ENCODE measurements at places on chromosomes 16 and 17.

DNA sequence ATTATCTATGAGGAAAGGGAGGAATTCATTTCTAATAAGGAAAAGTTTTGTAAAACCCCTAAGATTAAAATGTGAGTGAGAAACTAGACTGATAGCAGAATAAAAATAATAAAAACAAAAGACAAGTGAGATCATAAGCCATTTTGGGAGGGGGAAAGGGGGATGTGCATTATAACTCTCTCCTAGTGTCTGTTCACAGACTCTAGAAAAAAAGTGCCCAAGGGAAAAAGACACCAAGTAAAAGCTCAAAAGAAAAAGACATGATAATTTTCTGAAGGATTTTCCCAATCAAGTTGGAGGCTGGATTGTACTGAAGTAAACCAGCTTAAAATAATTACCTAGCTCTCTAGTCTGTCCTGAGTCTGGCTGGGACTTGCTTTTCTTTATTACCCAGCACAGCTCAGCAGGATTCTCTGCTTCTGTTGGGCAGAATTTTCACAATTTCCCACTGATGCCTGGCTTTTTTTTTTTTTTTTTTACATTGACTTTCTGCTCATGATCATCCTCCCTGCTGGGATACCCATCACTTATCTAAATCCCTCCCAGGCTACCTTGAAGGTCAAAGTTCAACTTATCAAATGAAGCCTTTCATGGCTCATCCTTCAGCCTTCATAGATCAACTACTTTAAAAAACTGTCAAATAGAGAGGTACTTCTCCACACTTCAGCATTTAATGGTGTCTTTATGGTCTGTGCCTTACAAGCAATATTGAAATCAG, 124.2 kb upstream of the KCNJ16 start:
- DNase-seq: no peak

GRCh38 chr17:67059372-67059771, 15.0 kb downstream of the CACNG1 start:
- DNase-seq: no peak

- no peak for DNase-seq
Observed at GRCh38 chr17:32259586-32259985, 6.0 kb upstream of the RHBDL3 start.

GRCh38 chr17:1126801-1127550, 52.8 kb downstream of the ABR start:
- no peak for DNase-seq

GRCh38 chr17:5975661-5976060, 94.5 kb upstream of the WSCD1 start:
- no peak for DNase-seq

DNA sequence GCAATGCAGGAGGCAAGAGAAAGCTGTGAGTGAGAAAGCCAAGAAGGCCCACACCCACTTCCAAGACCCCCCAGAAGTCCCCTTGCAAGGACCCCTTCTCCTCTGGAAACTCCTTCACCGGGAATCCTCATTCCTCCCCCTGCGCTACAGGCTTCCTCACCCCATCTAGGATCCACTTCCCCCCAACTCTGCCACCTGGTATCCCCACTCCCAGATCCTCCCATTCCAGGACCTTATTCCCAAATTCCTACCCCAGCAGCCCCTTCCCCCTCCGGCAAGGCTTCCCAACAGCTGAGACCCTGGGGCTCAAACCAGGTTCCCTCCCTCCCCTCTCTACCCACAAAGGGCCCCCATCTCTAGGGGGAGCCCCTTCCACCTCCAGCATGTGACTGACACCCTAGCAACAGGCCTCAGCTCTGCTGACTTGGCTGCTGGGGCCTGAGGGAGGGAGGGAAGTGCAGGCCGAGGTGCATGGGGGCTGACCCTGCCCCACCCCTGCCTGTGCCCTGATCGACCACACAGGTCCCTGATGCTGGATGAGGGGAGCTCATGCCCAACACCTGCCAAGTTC, 2.1 kb downstream of the HSF4 start:
- DNase-seq: no peak

DNA sequence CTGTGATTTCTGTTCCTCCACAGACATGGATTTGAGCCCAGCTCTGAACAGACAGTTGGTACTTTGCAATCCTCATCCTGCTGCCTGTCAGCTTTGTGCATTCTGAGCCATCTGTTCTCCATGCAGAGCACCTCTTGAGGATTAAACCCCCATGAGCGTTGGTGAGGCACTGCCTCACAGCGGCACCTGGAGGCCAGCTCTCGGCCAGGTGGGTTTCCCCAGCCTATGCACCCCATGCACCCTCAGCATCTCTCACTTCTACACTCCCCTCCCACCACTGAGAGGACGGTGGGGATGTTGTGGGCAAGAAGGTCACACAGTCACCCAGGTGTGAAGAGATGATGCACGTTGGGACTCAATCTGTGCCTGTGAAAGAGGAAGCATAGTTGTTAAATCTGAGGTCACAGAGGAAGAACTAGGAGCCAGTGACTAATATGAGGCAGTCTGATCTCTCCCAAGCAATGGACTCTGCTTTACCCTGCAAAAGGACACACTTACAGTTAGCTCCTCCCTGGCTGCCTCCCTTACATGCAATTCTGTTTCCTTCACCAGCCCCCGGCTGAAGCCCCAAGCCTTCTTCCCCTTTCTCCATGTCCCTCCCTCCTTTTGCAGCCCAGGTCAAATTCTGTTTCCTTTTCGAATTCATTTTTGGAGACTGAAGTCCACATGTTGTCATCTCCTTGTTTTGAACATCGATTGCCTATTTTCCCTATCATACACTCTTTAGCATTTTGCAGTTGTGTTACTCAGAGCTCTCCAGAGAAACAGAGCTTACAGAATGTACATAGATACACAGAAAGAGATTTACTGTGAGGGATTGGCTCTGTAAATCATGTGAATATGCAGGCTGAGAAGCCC, 58.5 kb downstream of the HS3ST3B1 start:
- DNase-seq: peak; percentile 65

DNA sequence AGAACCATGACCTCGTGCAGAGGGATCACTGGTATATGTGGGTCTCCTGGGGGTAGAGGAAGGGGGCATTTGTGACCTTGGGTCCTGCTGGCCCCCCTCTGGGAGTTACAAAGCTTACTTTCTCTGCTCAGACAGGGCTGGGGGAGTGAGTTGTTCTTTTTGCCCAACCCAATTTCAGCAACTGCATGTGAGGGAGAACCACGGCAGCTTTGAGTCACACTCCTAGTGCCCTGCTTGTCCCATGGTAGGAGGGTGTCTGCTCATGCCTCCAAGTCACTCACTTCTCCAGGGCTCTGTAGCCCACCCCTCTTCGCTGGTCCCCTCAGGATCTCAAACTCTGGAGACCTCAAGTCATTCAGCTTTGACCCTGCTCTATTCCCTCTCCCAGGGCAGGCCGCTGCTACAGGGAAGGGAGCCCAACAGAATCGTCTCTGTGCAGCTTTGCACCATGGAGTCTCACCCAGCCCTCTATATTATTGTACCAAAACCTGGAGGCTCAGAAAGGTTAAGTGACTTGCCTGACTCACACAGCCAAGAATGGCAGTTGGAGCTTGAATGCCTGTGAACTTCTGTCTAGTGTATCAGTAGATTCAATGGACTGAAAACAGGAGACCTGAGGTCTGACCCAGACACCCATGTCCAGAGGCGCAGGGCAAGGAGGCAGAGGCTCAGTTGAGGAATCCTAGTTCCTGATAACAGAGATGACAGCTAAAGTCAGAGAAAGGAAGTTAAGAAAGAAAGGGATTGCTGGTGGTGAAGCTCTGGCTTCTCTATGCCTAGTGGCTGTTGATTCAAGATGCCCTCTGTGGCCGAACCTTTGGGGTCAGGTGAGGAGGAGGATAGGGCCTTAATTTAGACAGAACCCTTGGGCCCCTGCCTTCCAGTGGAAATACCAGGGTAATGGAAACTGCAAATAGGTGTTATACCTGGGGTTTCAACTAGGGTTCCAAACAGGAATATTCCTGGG, 14.6 kb upstream of the ETV4 start:
- DNase-seq: no peak

DNA sequence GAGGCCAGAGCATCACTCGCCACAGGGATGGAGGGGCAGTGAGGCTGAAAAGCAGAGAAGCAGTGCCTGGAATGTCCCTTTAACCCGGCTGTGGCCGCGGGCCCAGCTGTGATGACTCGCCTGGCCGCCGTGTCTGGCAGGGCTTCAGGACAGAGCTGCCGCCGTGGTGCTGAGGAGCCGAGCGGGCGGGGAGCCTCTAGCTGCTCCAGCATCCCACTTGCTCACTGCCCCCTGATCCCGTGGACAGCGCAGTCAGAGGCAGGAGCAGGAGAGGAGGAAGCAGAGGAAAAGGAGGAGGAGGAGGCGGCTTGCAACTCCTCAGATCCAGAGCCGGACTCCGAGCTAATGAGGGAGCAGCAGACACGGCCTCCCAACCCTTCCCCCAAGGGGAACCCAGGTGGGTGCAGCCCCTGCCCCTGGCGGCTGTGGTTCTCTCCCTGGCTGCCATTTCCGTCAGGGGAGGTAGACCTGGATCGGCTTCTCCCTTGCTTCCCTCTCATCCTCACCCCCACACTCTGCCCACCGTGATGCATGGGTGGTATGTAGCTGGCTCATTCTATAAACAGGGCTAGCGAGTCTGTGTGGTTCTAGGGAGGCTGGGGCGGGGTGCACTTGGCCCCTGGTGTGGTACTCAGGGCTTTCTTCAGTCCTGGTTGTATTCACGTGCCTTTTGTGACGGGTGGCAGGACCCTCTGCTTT, 165.7 kb downstream of the CMIP start:
- DNase-seq: no peak

DNA sequence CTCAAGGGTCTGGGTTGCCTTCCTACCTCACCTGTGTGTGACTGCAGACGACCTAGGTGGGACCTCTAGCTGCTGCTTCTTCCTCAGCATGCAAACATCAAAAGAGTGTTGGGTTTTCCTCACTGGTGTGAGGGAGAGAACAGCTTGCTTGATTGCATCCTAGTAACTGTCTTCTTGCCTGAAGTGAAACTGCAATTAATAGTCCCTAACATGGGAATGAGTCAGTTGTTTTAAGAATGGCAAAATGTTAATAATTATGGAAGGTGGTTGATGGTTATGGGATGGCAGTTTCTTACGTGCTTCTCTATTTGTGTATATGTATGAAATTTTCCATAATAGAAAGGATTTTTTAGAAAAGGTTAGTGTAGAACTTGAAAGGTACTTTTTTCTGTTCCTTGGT, 5.9 kb downstream of the POLR2C start:
- no peak for DNase-seq

DNA sequence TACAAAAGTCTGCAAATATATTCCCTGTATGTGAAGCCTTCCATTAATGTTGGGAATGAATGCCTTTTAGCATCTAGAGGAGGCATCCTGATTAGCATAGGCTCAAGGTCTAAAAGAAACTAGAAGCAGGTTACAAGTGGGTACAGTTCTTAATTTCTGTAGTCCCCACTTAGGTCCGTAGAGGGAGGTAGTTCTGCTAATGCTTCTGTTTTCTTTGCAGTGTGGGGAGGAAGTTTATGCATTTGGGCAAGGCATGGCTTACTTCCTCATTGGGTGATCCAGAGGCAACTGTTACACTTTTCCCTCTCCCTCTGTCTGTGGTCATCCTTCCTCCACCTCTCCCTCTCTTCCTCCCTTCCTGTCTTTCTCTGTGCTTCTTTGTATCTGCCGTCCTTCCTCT, 108.4 kb upstream of the ZKSCAN2 start:
- DNase-seq: no peak

GRCh38 chr17:29592850-29593551, at the start of gene ANKRD13B:
TSS of gene ANKRD13B (plus strand) at chr17:29593132. CDS start at chr17:29593622, 490 bp downstream.
- DNase-seq: no peak

DNA sequence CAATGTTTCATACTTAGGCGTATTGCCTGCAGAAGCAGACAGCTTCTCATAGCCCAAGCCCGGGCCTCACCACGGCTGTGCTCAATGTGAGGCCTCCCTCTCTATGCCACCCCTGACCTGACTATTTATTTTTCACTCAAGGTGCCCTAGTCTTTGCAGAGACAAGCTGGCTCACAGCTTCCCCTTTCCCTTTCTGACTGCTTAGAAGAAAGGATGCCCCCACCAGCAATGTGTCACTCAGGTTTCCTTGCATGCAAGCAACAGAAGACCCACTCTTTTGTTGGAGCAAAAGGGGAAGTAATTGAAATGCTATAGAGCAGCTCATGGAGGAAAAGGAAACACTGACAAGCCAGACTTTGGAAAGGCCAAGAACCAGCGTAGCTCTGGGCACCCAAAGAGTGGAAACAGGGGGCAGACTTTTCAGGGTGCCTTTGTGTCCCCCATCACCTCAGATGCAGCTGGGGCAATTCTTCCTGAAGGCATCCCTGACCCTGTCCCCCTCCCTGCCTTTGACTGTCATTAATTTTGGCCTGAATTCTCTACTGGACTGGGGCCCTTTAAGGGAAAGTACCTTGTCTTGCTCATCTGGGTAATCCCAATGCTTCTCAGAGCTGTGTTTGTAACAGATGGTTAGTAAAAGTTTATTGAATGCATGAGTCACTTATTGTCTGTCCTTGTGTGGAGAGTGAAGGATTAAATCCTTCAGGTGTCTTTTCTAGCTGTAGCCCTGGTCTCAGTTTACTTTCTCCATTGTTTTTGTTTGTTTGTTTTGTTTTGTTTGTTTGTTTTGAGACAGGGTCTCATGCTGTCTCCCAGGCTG, 17.8 kb downstream of the RGS9 start:
- DNase-seq: no peak

DNA sequence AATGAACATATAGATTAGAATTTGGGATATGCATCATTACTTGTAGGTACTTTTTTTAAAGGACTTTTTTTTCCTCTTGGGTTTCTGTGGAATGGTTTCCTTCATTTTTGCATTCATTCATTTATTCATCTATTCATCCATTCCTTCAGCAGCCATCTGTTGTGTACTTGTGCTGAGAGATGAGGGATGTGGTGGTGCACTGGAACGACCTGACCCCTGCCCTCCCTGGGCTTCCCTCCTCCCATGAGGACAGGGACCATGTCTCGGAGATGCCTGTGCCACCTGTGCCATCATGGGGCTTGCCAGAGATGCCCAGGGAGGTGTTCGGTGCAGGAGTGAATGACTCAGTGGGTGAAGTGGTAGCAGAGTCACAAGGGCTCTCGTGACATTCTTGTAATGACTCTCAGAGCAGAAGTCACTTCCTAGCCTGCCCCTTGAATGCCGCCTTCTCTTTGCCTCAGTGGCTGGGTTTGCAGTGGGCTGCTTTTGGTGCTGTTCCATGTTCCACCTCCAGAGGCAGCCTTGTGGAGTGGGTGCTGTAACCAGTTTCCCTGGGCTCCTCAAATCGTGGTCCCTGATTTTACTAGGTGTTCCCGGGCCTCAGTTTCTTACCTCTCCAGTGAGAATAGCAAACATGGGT, 43.9 kb downstream of the CLEC16A start:
- no peak for DNase-seq

DNA sequence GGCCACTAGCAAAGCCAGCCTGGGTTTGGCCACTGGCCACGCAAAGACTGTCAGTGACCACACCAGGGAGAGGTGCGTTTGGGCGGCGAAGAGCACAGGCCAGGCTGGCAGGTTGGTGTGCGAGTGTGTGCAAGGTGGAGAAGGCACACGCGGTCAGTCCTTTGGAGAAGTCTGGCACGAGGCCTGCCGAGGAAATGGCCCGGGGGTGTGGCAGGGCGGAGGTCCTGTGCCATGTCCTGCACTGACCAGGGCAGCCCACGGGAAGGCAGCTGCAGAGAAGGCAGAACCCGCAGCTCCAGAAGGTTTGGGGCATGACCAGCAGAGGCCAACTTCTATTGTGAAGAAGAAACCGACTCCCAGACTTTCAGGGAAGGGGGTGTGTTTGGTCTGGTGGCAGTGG, 90.8 kb downstream of the ADCY9 start:
- DNase-seq: no peak

GRCh38 chr16:35149550-35149949, 1690.1 kb downstream of the TP53TG3F start:
- DNase-seq: no peak

- DNase-seq: no peak
Observed at GRCh38 chr17:28065706-28066105, 23.2 kb downstream of the NLK start.
